ENCODE measurements at places on chromosomes 6 and 20.

GRCh38 chr6:166930354-166930891, 25.9 kb downstream of the RNASET2 start:
- no peak for DNase-seq

DNA sequence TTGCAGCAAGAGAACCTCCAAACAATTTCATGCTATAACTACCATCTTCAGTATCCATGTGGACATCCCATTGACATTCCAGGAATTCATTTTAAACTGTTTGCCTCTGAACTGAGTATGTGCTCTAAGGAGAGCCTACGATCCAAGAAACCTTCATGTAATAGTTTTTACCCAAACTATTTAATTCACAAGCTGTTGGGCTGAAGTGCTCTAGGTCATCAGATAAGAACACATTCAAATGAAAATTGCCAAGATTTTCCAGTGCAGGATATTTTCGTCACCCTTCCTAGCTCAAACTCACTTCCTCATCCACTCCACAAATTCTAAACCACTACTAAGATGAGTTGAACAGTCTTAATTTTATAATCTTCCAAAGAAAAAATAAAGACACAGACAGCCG, 12.8 kb downstream of the RSPO3 start:
- DNase-seq: no peak

DNA sequence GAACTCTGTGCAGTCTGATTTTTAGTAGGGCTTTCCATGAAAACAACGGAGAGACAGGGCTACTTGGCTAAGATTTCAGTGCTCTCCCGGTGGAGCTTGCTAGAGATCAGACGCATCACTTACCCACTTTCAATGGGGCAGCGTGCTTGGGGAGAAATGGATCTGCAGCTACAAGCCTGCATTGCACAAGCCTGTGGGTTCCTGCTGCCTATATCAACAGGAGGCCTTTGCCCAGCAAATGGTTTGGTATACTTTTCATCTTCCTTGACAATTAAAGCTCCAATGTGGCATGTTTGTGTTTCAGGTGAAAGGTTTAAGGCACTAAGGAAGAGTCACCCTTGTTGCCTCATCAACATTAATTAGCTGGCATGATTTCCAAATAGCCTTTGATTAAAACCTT, 136.0 kb upstream of the FOXQ1 start:
- no peak for DNase-seq

GRCh38 chr20:48659858-48660257, 167.9 kb downstream of the PREX1 start:
- DNase-seq: no peak

DNA sequence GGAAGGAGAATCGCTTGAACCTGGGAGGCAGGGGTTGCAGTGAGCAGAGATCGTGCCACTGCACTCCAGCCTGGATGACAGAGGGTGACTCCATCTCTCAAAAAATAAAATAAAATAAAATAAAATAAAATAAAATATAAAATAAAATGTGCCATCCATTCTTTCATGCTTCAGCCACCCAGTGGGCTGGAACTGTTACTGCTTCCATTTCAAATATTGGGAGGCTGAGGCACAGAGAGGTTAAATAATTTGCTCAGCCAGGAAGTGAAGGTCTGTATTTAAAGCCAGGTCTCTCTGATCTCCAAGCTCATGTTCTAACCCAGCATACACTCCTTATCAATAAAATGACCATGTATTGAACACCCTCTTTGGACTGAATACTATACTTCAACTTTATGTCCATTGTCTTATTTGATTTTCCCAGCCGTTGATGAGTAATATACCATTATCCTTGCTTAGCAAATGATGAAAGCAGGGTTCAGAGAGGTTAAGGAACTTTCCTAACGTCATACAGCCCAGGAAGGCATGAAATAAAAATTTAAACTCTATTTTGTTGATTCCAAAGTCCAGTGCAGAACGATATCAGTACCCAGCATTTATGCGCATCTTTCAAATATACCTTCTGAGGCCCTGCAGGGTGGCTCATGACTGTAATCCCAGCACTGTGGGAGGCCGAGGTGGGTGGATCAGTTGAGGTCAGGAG, 25.8 kb upstream of the SLC9A8 start:
- no peak for DNase-seq

DNA sequence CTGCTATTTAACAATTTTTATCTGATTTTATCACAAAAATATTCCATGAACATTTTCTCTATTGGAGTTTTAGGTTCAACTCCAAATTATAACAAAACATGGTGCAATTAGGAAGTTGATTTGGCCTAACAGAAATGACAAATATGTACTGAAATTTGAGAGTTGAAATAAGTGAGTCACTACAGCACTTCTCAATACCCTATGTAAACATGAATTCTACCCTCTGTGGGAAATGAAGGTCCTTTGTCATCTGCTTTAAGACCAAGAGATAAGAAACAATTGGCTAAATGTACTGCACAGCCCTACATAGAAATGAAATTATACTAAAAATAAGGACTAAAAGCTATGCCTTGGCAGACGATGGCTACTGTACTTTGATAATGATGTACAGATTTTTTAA, 86.2 kb upstream of the BEND6 start:
- no peak for DNase-seq

DNA sequence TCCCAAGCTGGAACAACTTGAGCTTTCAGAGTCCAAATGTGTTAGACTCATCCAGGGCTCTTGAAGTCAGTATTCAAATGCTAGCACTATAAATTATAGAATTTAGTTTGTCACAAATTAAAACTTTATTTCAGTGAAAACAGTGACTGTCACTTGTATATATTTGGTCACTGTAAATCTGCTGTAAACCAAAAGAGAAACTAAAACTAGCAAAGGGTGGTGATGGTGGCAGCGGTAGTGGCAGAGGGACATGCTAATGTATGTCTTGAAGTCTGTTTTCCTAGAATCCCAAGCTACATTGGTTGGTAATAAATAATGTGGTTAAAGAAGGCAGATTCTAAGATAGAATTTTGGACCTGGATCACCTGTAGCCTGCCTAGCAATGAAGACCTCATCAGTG, 140.4 kb upstream of the CENPW start:
- no peak for DNase-seq

- DNase-seq: no peak
Measured at GRCh38 chr6:16402581-16402900, 164.2 kb downstream of the GMPR start.

DNA sequence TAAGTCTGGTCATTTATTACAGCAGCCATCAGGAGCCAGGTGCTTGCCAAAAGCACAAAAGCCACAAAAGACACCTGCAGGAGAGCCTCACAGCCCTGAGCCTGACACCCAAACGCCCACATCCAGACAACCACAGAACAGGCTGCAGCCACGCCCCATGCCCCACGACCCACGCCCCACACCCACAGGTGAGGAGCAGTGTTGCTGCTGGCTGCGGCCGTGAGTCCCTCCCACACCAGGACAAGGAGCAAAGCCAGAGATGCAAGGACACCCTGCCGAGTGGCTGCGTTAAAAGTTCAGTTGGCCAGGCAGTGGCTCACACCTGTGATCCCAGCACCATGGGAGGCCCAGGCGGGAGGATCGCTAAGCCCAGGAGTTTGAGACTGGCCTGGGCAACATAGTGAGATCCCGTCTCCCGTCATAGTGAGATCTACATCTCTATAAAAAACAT, 43.0 kb downstream of the SLC2A4RG start:
- no peak for DNase-seq

DNA sequence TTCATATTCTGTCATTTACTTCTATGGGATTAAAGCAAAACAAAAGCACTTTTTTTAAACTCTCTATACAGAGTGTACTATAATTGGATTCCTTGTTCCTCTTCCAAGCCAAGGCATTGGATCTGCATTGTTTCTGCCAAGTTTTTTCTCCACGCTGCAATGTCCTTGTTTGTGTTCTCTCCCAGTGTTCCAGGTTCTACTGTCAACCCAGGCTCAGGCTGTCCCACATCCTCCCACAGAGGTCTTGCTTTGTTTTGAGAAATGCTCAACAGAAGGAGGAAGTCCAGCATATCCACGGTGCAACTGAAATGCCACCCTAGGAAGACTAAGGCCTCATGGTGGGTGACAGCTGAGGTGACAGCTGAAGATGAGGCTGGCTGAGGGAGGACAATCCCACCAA, 287.1 kb upstream of the PRDM1 start:
- DNase-seq: no peak

- no peak for DNase-seq
Measured at GRCh38 chr6:53987522-53987888, 123.7 kb upstream of the MLIP start.

DNA sequence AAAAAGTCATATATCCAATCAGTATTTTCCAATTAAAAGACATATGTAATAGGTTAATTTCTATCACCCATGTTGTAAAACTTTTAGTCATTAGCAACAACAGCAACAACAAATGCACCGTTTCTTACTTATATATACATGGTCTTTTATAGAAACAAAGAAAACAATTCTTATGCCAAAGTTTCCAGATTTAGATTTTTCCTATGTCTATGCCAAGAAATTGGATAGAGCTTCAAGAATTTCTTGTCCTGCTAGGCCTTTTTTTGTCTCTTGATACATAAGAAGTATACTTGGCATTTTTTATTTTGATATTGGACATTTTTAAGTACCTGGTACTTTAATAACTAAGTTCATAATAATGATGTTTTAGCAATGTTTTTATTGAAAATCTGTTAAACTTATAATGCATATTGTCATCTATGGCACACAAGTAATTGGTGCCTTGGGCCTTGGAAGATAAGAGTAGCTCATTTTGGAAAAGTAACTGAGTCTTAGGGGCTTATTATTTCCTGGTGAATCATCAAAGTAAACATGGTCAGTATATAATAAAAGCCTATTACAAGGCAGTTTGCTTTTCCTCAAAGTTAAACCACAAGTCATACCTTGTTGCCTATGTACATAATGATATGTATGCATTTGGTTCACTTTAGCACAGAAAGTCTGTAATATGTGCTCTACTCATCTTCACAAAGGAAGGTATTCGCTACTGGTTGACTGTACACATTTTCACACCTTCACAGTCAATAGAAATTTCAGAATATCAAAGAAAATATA, 10.1 kb upstream of the FRK start:
- DNase-seq: no peak

- no peak for DNase-seq
Measured at GRCh38 chr20:60063048-60063451, 104.8 kb downstream of the CDH26 start.

DNA sequence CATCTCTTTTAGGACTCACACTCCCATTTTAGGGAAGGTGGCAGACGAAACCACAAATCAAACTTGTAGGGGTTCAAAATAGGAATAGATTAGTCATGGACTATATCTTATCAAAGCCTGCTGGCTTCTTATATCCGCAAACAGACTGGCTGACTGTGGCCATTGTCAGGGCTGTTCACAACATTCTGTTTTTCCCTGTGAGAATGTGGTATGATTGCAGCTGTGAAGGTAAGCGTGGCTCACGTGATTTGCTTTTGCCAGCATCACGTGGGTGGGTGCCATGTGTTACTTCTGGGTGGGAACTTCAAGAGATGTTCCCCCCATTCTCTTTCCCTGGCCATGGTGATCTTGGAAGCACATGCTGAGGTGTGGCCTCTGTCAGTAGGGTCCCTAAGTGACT, 5.9 kb downstream of the IP6K3 start:
- no peak for DNase-seq

Data from stimulated activated CD4-positive, alpha-beta T cell treated with anti-CD3 and anti-CD28 coated beads, Interleukin-1b, Interleukin-23, amount 100 ng/mL, for 4 hours (primary cell).